Ureter (tissue), 1 donor: ENCODE measurements at places on chromosomes 1 and 21. TPM values are rescaled to one million over a fixed set of nuclear protein-coding genes. Genes with fewer than 3 reads are reported as not detected.

The KCNJ10 gene
- total RNA-seq = not detected

The LIN28A gene
- not detected for total RNA-seq

The SLC30A1 gene
- total RNA-seq = 28.9 TPM

The FAAP20 gene
- 52.3 TPM for total RNA-seq

The C1orf198 gene
- 42.2 TPM for total RNA-seq

The CFHR4 gene
- not detected for total RNA-seq

The GJA4 gene
- total RNA-seq = 8.9 TPM

The CHODL gene
- 1.1 TPM for total RNA-seq

The FCGR2B gene
- 11.6 TPM for total RNA-seq

The MASP2 gene
- total RNA-seq = not detected

The CHIT1 gene
- total RNA-seq = 6.6 TPM

The TNFRSF9 gene
- total RNA-seq = 0.18 TPM

The CXADR gene
- total RNA-seq = 80.8 TPM

The KCNJ15 gene
- 58.5 TPM for total RNA-seq

The CHI3L1 gene
- total RNA-seq = 8.8 TPM

The SPRR2G gene
- not detected for total RNA-seq

The CELA2A gene
- total RNA-seq = 0.44 TPM

The RSRP1 gene
- total RNA-seq = 99.5 TPM

The HIVEP3 gene
- total RNA-seq = 10.1 TPM

The RPTN gene
- not detected for total RNA-seq

The HSD11B1 gene
- total RNA-seq = 4.1 TPM

The MROH7 gene
- 25.2 TPM for total RNA-seq

The NMNAT2 gene
- 0.99 TPM for total RNA-seq

The KCNA3 gene
- 3.6 TPM for total RNA-seq

The NCAM2 gene
- 3.7 TPM for total RNA-seq

The CERS2 gene
- total RNA-seq = 138 TPM

The KRTAP21-2 gene
- not detected for total RNA-seq

The IFNLR1 gene
- total RNA-seq = 4.6 TPM

The LTN1 gene
- 39.8 TPM for total RNA-seq

The DYNLT4 gene
- 0.52 TPM for total RNA-seq

The INSRR gene
- 0.13 TPM for total RNA-seq

The KIF14 gene
- total RNA-seq = 0.26 TPM

The OR2T29 gene
- total RNA-seq = not detected

The GPR37L1 gene
- total RNA-seq = 0.10 TPM

The SAMD11 gene
- 13.9 TPM for total RNA-seq

The CLEC20A gene
- not detected for total RNA-seq

The FMO2 gene
- 6.7 TPM for total RNA-seq

The PTPRF gene
- total RNA-seq = 405 TPM

The CLCA1 gene
- total RNA-seq = 0.18 TPM

The LYST gene
- total RNA-seq = 66.1 TPM

The CAMSAP2 gene
- total RNA-seq = 37.8 TPM

The NPL gene
- total RNA-seq = 25.6 TPM

The SPAG17 gene
- 6.1 TPM for total RNA-seq

The ADORA1 gene
- total RNA-seq = 1.5 TPM

The SH2D2A gene
- total RNA-seq = 6.7 TPM

The NBL1 gene
- 226 TPM for total RNA-seq

The MYBPH gene
- not detected for total RNA-seq

The GUCA2B gene
- not detected for total RNA-seq

The MIXL1 gene
- 0.52 TPM for total RNA-seq

The PDC gene
- total RNA-seq = not detected

The TNFRSF14 gene
- total RNA-seq = 160 TPM

The RNF223 gene
- 6.3 TPM for total RNA-seq

The MTF2 gene
- 33.2 TPM for total RNA-seq

The TMEM240 gene
- 2.9 TPM for total RNA-seq

The KLF17 gene
- not detected for total RNA-seq

The KCNE2 gene
- not detected for total RNA-seq

The C1orf56 gene
- 5.9 TPM for total RNA-seq
